Stimulated activated CD8-positive, alpha-beta memory T cell treated with anti-CD3 and anti-CD28 coated beads, Interleukin-15, amount 100 ng/mL, for 24 hours (primary cell): ENCODE measurements at places on chromosomes 6 and 20.

- DNase-seq, result no peak
These were observed 47.9 kb upstream of the ARID1B start for GRCh38 chr6:156729248-156729647.

GRCh38 chr6:157497579-157497978 is 116.6 kb downstream of the ZDHHC14 start:
- no peak for DNase-seq

DNA sequence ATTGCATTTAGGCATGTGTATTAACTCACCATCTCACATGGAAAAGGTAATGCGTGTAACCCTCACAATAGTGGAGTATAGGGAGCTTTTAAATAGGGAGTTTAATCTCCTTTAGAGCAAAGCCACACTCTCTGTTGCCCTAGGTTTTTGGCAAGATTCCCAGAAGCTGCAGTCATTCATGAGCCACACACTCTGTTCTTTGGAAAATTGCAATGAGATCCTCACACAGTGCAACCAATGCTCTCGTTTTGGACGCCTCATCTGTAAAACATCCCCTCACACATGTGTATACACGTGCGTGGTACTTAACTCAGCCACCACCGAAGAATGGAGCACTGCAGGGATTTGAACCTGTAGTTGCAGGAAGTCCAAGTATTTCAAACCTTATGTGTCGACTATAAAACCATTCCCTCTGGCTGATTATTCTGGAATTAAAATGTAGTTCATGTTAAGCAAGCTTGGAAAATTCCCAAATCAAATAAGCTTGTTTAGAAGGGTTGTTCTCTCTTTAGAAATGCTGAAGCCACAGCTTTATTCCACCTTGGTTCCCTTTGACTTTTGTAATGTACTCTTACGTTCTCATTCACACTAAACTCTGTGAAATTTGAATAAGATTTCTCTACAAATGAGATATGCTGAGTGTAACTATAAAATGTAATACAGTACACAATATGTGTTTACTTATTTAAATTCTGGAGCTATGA is 489.8 kb upstream of the MANEA start:
- DNase-seq, result no peak

DNA sequence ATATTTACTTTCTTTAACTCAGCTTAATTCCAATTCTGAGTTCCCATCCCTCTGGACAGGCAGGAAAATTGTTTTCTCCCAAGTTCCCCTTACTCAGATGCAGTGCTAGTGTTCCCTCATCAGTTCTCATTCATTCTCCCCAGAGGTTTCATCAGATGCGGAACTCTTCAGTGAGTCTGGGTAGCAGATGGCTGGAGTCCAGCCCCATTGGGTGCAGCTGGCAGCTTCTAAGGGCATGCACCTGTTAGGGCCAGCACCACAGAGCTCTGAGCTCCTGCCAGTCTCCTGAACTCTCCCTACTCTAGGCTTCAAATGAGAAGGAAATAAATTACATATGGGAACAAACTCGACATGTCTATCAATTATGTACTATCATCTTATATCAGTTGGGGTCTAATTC is 76.6 kb downstream of the SOD2 start:
- DNase-seq, result no peak

- DNase-seq, result no peak
These were observed 17.8 kb downstream of the MAP3K5 start for GRCh38 chr6:136774228-136775041.

- no peak for DNase-seq
These were observed 134.5 kb downstream of the SMOC2 start for GRCh38 chr6:168575346-168576098.

DNA sequence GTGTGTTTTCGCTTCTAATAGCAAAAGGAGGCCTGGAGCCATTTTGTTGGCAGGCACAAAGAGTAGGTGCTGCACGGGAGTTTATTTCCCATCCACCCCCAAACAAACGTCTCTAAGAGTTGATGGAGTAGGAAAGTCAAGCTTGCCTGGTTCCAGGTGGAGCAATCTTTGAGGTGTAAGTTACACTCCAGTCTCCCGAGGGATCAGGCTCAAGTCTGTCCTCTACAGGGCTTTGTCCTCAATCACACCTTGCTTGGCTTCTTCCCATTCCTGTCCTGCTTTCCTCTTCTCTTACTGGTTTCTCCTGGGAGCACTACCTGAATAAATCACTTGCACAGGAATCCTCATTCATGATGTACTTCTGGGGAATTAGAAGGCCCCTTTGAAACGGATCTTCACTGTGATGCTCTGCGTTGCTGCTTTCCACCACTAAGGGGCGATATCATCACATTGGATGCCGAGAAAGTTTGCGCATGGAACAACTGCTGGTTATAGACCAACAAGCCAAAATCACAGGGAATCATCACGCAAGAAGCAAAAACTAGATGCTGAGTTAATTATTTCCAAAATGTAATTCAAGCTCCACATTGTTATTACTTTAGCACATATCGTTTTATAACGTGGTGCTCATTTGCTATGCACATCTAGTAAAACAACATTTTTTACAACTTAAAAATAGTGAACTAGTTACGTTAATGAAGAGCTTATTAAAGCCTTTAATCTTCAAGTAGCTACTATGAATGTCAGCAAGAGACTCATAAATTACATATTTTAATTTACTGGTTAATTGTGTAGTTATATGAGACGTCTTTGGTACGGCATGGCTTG is 156.8 kb downstream of the DNAH8 start:
- DNase-seq, result no peak

- no peak for DNase-seq
These were observed 77.5 kb upstream of the POPDC3 start for GRCh38 chr6:105257340-105257739.

DNA sequence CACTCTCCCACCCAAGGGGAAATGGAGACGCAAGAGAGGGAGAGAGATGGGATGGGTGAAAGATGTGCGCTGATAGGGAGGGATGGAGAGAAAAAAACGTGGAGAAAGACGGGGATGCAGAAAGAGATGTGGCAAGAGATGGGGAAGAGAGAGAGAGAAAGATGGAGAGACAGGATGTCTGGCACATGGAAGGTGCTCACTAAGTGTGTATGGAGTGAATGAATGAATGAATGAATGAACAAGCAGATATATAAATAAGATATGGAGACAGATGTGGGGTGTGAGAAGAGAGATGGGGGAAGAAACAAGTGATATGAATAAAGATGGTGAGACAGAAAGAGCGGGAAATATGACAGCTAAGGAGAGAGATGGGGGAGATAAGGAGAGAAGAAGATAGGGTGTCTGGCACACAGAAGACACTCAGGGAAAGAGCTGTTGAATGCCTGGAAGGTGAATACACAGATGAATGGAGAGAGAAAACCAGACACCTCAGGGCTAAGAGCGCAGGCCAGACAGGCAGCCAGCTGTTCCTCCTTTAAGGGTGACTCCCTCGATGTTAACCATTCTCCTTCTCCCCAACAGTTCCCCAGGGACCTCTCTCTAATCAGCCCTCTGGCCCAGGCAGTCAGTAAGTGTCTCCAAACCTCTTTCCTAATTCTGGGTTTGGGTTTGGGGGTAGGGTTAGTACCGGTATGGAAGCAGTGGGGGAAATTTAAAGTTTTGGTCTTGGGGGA is 754 bp downstream of the TNF start:
- no peak for DNase-seq

DNA sequence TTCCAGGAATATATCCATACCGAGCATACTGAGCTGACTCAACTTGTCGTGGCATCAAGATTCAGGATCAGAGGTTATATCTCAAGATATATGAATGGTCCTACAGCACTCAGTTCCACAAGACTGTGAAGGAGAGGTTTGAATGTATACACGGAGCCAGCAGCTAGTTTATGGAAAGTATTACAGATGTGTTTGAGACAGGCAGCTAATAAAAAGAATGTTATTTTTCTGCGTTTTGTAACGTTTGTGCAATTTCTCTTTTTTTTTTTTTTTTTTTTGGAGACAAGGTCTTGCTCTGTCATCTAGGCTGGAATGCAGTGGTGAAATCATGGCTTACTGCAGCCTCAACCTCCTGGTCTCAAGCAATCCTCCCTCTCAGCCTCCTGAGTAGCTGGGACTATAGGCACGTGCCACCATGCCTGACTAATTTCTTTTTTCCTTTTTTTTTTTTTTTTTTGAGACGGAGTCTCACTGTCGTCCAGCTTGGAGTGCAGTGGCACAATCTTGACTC is 3.4 kb upstream of the FAM110A start:
- DNase-seq, result no peak

- no peak for DNase-seq
These were observed 1066.5 kb upstream of the MANEA start for GRCh38 chr6:94510877-94511276.

- DNase-seq, result no peak
These were observed 12.0 kb upstream of the MLIP start for GRCh38 chr6:54099225-54099624.

- DNase-seq, result no peak
These were observed 25.0 kb upstream of the TBC1D22B start for GRCh38 chr6:37232430-37233017.

- DNase-seq, result no peak
These were observed 15.4 kb upstream of the TMEM30A start for GRCh38 chr6:75299801-75300530.

DNA sequence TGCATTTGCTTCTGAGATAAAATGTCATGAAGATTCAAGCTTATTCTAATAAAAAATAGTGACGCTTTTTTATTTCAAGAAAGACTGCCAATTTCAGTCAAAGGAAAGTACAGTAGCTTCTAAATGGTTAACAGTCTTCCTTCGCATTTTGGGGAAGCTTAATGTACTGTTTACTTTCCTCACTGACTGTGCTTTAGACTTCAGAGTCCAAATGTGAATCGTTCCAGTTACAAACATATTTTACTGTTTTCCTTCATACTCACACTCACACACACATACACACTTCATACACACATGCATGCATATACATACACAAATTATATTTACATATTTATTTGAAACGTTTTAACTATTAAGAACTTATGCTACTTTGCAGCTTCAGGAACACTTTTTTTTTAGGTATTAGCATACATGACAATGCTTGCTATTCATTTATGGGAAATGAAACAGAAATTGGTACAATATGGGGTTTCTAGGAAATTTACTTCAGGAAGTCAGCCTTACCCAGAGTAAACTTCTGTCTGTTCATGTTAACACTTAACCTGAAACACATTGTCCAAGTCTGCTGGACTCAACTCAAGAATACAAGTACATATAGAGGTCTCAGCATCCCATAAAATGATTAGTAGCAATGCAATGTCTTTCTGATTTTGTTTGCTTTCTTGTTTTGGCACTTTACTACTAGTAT is 145.4 kb downstream of the RPS12 start:
- DNase-seq, result no peak

- DNase-seq, result no peak
These were observed 153.6 kb downstream of the CD83 start for GRCh38 chr6:14270925-14271788.

- no peak for DNase-seq
These were observed 20.6 kb upstream of the VEGFA start for GRCh38 chr6:43749461-43749860.

- DNase-seq, result no peak
These were observed 141.5 kb downstream of the OR2B2 start for GRCh38 chr6:27770724-27771123.

DNA sequence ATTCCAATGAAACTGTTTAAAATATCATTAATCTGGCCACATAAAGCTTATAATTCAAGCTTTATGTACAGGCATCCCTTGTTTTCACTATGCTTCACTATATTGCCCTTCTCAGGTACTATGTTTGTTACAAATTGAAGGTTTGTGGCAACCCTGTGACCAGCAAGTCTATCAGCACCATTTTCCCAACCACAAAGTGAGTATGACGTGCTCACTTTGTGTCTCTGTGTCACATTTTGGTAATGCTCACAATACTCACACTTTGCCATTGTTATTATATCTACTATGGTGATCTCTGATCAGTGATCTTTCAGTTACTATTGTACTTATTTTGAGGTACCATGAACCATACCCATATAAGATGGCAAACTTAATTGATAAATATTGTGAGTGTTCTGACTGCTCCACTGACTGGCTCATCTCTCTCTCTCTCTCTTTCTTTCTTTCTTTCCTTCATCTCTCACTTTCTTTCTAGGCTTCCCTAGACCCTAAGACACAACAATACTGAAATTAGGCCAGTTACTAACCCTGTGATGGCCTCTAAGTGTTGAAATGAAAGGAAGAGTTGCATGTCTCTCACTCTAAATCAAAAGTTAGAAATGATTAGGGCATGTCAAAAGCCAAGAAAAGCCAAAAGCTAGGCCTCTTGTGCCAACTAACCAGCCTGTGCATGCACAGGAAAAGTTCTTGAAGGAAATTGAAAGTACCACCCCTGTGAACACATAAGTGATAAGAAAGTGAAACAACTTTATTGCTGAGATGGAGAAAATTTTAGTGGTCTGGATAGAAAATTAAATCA is 227.9 kb downstream of the BCAS1 start:
- DNase-seq, result no peak

GRCh38 chr20:43516251-43516824 is 8.8 kb downstream of the L3MBTL1 start:
- DNase-seq, result no peak

DNA sequence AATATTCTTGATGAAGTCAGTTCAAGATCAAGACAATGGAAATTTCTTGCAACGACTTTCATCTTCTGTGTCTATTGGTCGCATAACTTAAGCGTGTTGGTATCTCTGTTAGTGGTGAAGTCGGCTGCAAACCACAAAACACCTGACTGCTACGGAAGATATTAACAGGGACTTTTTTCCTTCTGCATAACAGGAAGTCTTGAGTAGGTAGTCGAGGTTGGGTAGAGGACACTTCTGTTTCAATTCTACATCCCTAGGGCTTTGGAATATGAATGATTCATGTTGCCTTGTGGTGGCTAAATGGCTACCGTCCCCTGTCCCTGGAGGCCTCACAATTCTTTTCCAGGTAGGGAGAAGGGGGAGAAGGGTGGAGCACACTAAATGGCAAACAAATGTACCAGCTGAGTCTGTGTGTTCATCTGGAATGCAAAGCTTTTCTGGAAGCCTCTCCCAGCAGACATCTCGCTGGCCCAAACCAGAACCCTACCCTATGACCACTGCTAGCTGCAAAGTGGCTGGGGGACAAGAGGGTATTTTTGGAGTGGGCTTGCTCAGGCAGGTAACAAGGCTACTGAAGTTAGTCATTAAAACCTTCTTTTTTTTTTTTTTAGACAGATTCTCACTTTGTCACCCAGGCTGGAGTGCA is 34.6 kb upstream of the NKX2-2 start:
- DNase-seq, result no peak

DNA sequence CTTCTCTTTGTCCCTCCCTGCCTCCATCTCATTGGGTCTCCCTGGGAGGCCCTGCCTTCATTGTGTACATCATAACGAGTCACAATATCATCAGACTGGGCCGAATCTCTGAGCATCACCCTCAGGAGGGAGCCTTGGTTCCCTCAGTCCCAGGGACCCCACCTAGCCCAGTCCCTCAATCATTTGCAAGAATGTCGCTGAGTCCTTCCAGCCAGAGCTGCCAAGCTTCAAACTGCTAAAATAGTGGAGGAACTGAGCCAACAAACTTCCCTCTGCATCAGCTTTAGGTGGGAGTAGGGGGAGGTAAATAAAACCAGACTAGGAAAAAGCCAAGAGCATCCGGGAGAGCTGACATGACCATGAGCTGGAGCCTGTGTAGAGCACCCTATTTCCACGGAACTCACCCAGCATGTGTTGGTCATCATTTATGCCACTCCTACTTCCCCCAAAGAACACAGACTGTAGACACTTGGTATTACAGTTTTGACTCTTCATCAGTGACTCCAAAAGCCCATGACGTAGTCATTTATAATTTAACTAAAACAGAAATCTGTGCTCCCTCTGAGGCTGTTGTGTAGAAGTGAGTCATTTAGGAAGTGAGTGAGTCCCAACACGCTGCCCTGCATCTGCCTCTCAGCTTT is 28.8 kb upstream of the IL17A start:
- no peak for DNase-seq

GRCh38 chr6:158764183-158764849 is 54.9 kb downstream of the EZR start:
- DNase-seq, result no peak

- no peak for DNase-seq
These were observed 216.3 kb downstream of the SYNDIG1 start for GRCh38 chr20:24685736-24686135.
